ENCODE measurements at places on chromosomes 12 and 14.

DNA sequence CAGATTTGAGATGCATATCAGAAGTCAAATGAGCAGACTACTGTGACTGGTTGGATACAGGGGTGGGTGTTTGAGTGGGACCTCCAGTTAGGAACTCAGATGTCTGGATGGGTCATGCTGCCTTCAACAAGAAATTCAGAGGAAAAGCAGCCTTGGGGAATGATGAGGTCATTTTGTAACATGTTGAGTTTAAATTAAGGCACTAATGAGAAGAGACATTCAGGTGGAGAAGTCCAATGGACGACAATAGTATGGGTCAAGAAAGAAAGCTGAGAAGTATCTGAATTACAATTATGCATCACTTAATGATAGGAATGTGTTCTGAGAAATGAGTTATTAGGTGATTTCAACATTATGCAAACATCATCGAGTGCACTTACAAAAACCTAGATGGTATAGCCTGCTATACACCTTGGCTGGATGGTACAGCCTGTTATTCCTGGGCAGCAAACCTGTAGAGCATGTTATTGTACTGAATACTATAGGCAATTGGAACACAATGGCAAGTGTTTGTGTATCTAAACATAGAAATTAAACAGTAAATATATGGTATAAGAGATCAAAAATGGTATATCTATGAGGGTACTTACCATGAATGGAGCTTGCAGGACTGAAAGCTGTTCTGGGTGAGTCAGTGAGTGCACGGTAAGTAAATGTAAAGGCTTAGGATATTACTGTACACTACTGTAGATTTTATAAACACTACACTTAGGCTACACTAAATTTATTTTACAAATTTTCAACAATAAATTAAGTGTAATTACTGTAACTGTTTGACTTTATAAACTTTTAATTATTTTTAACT lies 414.7 kb downstream of the RAD51B start:
- DNase-seq: no peak

- no peak for DNase-seq
Measured at GRCh38 chr14:77306851-77307496, 13.7 kb downstream of the POMT2 start.

- no peak for DNase-seq
Measured at GRCh38 chr12:104782296-104782695, 175.8 kb downstream of the SLC41A2 start.

GRCh38 chr12:13203034-13203922 lies 6.8 kb downstream of the EMP1 start:
- no peak for DNase-seq

- DNase-seq: no peak
Measured at GRCh38 chr14:51879170-51879569, 18.8 kb downstream of the GNG2 start.

DNA sequence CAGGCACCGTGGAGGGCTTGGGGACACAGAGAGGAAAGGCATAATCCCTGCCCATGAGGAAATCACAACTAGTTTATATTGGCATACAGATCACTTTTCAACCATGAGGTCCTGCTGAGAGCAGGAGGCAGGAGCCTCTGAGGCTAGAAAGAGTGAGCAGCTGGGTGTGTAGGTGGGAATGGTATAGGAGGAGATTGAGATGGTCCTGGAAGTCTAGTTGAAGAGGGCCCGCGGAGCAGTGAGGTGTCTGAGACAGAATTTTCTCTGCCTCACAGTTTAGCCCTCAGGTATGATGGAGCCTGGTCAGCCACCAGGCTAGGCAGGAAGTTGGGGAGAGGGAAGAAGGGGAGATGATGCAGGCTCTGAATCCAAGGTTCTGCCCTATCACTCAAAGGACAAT lies 54.7 kb upstream of the JDP2 start:
- no peak for DNase-seq

GRCh38 chr12:81378601-81379285 lies 300.9 kb downstream of the ACSS3 start:
- no peak for DNase-seq

DNA sequence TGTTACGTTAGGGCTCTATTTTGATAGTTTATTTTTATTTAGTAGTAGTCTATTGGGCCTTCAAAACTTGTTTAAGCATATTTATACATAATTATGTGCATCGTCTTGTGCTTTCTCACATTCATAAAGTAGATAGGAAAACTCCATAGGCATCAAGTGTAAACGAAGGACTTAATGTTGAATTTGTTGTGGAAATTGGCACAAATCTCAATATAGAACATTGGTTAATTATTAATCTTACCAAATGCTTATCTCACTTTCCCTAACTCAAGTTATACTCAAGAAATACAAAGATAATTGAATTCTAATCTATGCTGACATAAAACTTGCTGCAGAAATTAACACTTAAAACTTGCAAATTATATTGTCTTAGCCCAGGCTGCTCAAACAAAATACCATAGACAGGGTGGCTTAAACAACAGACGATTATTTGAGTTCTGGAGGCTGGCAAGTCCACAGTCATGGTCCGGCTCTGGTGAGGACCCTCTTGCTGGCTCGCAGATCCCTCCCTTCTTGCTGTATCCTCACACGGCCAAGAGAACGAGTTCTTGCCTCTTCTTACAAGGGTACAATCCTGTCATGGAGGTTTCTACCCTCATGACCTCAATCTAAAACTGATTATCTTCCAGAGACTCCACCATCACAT lies 18.8 kb downstream of the STYX start:
- DNase-seq: no peak

GRCh38 chr12:122834104-122834920 lies 945 bp upstream of the HIP1R start:
- DNase-seq: peak; percentile 25

- no peak for DNase-seq
Measured at GRCh38 chr14:67539116-67539515, 6.0 kb downstream of the PLEKHH1 start.

DNA sequence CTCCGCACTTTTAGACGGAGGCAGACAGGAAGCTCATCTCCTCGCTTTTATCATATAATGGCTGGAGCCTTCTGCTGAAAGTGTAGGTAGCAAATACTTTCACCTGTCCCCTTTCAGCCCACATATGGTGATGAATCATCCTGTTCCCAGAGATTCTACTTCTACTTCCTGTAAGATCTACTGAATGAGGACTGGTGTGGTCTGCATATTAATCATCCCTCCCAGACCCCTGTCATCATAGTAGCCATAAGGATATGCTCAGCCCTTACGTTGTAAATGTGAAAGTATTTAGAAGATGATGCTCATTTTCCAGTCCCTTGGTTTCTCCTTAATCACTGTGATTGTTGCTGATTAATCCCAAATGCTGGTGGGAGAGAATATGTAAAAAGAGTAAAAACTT lies 268.2 kb upstream of the GRIP1 start:
- no peak for DNase-seq

DNA sequence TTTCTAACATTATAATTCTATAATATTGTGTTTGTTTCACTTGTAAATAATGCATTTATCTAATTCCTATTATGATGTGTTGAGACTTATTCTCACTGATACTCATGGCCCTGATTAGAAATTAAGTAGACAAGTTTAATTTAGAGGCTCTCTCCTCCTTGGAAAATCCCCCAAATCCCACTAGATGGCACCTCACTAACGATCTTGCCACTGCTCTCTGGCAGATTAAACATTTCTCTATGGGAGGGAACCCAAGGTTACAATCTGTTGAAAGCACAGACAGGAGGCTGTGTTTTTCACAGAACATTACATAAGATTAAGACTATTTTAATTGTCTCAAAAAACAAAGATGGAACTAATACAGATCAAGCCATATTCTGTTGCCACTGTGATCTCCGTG lies 318.7 kb downstream of the LRFN5 start:
- DNase-seq: no peak

DNA sequence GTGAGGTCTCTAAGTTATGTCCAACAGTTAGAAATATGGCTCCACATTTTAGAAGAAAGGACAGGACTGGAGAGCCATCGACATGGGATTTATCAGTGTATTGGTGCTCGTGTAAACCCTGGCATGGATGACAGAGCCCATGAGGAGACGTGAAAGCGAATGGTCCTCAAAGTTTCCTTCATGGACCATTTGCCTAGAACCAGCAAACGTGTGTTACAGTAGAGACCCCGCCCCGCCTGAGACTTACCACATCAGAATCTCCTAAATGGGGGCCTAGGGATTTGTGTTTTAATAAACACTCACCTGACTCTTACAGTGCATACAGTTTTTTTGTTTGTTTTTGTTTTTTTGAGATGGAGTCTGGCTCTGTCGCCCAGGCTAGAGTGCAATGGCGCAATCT lies 12.2 kb downstream of the EVL start:
- no peak for DNase-seq

DNA sequence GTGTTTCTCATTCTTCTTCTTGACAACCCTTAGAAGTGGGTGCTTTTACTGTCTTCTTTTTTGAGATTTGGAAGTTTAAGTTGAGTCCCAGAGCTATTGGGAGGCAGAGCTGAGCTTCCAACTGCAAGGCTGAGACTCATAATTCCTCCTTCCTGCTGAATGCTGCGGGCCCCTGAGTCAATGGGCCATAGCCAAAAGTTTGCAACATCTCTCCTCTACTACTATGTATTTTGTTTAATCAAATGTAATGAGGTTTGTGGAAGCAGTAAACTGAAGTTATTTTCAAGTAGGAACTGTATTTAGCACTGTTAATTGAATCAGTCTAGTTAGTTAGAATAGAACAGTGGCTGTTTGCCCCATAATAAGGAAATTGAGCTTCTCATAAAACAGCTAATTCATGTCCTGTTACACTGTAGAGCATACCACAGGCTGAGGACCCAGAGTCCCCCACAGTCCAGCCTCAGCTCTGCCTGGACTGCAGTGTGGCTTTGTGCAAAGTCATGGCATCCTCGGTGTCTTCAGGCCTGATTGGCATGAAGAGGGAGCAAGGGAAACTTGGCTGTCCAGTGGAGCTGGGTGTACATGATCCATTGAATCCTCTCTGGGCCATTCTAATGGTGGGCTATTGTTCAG lies 631.7 kb downstream of the VRK1 start:
- no peak for DNase-seq

GRCh38 chr12:110165540-110166159 lies 41.5 kb downstream of the IFT81 start:
- DNase-seq: no peak

- DNase-seq: no peak
Measured at GRCh38 chr14:89382901-89383845, 33.9 kb downstream of the FOXN3 start.

DNA sequence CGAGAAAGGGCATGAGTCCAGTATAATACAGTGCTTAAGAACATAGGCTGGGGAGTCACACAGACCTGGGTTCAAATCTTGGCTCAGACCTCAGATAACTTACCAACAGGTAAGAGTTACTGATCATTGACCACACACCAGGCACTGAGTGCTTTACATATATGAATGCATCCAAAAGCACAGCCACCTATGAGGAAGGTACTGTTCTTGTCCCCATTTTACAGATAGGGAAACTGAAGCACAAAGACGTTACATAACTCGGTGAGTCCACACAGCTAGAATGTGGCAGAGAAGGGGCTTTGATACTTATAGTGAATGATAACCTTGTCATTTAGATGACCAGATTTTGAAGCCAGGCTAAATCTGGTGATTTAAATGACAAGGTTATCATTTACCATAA lies 27.6 kb downstream of the FAIM2 start:
- DNase-seq: no peak

DNA sequence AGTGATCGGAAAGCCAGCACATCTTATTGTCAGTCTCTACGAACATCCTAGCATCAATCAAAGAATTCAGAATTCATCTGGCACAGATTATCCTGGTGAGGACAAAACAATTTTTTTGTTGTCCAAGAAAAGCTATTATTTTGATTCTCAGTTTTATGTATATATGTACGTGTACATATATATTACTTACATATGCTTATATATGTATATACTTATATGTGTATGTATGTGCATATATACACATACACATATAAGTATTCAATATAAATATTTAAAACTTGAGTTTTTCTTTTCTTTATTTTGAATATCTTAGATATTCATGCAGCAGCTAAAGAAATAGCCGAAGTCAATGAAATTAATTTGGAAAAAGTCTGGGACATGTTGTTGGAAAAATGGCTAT lies 77.9 kb downstream of the KNTC1 start:
- no peak for DNase-seq

DNA sequence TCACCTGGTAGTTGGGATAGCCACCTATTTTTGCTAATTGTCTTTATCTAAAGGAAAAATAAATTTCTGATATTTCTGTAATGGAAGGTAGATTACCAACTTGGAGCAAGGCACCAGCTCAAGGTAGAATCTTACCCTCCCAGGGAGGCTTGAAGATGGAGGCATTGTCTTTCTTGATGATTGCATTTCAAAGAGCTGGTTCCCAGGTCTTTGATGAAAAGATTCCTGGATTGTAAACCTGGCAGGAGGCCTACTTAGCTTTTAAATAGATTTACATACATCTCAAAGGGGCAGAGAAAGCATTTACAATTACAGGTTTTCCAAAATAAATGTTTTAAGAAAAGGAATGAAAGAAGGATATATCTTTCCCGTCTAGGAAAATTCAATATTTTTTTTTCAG lies 729.2 kb downstream of the LRFN5 start:
- no peak for DNase-seq

GRCh38 chr12:95509300-95509699 lies 35.3 kb downstream of the METAP2 start:
- no peak for DNase-seq

GRCh38 chr14:22977684-22978486 lies 4.5 kb downstream of the AJUBA start:
- DNase-seq: no peak

GRCh38 chr14:32404784-32405573 lies 75.9 kb downstream of the AKAP6 start:
- no peak for DNase-seq

DNA sequence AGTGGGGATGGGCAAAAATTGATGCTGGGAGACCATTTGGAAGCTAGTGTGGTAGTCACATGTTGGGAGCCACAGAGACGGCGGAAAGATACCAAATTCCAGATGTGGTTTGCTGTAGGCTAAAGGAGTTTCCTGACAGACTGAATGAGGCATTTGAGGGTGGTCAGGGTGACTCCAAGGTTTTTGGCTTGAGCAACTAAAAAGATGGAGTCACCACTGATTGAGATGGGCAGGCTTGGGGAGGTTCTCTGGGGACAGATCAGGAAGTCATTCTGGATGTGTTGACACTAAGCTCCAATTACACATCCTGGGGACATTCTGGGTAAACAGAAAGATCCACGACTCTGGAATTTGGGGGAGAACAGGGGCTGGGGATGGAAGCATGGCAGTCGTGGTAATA lies 15.5 kb upstream of the SERPINA9 start:
- no peak for DNase-seq

DNA sequence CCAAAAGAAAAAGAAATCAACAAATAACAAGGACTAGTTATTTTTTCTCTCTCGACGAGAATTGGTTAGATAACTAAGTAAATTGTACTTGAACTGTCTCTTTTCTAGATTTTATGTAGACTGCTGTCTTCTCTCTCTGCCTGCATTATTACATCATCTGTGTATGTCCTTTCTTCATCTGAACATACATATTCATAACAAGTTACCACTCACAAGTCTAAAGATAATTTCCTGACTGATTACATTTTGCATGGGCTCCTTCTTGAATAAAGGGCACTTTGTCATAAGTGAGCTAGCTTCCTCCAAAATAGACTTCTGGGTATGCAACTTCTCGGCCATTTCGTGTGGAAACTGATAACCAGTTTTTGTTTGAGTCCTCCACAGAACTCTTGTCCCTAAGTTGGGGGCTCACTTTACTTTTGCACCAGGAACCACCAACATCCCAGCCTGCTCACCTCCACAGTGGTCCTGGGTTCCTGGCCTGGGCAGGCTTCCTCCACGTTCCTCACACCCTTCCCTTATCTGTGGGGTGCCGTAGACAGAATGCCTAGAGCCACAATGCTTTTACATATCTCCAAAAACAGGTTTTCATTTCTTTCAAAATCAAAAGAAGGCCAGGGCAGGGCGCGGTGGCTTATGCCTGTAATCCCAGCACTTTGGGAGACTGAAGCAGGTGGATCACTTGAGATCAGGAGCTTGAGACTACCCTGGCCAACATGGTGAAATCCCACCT lies 6.2 kb upstream of the DDX47 start:
- DNase-seq: no peak
